ENCODE measurements at places on chromosomes 2 and 18.

DNA sequence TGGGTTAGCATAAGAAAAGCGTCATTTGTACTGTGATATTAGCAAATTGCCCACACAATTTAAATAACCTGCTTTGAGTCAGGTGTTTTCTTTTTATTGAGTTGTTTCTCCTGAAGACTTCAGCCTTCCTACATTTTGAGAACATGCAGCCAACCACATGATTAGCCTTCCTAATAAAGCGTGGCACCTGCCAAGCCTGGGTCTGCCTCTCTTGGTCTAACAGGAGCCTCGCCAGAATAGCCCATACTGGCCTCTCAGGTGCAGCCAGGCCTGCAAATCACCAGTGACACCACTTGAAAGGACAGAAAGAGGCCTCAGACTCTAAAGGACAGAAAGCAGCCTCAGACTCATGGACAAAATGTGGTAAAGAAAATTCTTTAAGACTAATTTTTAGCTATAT lies 653.8 kb downstream of the BCL11A start:
- DNase-seq = no peak

DNA sequence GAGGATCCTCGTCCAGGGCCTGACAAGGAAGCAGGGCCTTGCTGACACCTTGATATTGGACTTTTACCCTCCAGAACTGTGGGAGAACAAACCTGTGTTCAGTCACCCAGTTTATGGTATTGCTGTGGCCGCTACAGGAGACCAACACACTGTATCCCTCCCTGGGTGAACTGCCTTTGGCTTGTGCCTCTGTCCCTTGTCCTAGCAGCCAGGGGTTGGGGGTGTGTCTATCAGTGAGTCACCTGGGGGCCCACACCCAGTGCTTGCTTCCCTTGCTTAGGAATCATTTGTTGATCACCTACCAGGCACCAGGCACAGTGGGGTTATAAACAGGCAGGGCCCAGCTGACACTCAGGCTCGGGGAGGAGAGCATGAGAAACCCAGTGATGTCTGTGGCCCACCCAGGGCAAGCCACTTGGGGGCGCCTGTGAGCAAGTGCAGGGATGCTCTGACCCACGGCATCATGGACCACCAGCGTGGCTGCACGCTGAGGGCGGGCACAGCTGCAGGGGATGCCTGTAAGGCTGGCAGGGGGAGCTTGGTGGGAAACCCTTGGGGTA lies 17.1 kb downstream of the TMEM185B start:
- DNase-seq = peak; percentile 39

- no peak for DNase-seq
Measured at GRCh38 chr18:66211749-66212148, 392.1 kb downstream of the CDH19 start.

- DNase-seq = peak; percentile 52
Measured at GRCh38 chr18:45619062-45619825, 4.0 kb downstream of the SLC14A2 start.

DNA sequence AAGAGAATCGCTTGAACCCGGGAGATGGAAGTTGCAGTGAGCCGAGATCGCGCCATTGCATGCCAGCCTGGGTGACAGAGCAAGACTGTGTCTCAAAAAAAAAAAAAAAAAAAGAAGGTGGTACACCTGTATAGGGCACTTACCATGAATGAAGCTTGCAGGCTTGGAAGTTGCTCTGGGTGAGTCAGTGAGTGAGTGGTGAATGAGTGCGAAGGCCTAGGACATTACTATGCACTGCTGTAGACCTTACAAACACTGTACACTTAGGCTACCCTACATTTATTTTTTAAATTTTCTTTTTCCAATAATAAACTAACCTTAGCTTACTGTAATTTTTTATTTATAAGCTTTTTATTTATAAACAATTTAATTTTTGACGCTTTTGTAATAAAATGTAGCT lies 78.4 kb upstream of the ATG16L1 start:
- DNase-seq = no peak

DNA sequence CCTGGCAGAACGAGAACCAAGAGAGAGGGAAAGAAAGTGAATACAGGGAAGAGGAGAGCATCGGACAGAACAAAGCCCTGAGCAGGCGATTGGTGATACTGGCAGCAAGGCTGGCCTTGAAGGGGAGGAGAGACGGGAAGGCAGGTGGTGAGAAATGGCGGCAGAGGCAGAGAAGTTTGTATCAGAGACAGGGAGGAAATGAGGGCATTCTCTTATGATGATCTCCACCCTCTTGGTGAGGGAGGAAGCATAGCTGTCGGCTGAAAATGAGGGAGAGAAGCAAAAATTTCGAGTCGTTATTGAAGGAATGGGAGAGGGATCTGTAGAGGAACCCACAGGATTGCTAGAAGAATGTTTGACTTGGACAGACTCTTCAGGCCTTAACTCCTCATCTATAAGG lies 80.6 kb downstream of the CLIP4 start:
- DNase-seq = no peak

GRCh38 chr2:171320731-171321130 lies 113.1 kb downstream of the METTL8 start:
- DNase-seq = no peak
